ENCODE measurements at places on chromosomes 4 and X.

DNA sequence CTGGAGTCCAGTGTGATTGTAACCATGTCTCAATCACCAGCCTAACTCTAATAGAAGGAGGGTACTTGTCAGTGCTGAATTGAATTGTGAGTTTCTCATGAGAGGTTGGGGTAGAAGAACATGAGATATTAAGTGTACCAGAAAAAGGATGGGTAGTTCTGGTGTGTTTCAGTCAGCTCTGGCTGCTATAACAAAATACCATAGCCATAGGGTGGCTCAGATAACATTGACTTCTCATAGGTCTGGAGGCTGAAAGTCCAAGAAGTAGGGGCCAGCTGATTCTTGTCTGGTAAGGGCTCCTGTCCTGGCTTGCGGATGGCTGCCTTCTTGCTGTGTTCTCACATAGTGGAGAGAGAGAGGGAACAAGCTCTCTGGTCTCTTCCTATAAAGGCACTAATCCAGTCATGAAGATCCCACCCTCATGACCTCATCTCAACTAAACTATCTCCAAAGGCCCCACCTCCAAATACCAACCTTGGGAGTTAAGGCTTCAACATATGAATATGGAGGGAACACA is 35.6 kb upstream of the STX18 start:
- no peak for DNase-seq

DNA sequence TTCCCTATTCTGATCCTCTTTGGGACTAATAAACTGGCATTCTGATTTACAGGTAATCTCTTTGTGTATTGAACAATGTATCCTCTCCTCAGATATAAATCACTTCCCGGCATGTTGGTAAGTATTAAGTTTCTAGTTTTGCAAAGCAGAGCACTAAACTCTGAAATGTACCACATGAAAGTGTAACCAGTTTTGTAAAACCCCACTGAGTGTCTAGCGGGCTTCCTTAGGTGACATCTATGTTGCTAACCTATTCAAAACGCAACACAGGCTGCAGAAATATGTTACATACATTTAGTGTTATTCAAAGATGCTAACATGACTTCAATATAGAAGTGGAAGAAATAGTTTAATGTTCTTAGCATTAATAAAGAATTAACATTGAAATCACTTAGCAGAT is 25.2 kb downstream of the DNAJB14 start:
- DNase-seq, result no peak

- no peak for DNase-seq
These were observed 94.9 kb downstream of the NXF2 start for GRCh38 chrX:102341867-102342266.

DNA sequence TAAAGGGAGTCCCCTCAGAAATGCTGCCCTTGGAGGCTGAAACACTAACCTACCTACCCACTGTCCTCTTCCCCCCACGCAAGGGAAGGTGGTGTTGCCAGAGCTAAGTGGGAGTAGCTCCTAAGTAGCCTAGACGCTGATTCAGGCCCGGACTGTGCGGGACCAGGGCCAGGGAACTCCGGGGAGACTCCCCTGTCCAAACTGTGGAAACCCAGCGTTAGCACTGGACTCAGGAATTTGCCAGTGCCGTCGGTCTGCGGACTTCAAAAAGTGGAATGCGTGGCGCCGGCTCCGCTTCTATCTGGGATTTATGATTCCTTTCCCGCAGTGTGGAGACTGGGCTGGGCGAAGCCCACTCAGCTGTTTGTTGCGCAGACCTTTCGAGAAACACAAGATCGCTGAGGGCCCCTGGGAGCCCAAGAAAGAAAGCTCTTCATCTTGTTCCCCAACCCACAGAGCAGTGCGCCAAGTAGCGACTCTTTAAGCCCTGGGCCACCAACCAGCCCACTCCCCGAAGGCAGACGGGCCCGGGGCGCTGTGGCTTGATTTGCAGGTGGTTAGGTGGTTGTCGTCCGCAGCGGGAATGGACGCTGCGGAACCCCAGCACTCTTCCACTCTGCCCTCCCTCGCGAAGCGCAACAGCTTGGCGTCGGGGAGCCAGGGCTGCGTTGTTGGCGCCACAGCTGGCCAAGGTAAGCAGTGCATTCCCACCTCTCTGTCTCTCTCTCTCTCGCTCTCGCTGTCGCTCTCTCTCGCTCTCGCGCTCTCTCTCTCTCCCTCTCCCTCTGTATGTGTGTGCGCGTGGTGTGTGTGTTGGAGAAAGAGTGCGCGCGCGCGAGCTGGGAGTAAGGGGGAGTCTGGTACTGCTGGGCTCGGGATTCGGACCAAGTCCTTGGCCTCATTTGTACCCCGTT is 2.0 kb downstream of the TMEM255A start:
- DNase-seq, result peak; percentile 60

DNA sequence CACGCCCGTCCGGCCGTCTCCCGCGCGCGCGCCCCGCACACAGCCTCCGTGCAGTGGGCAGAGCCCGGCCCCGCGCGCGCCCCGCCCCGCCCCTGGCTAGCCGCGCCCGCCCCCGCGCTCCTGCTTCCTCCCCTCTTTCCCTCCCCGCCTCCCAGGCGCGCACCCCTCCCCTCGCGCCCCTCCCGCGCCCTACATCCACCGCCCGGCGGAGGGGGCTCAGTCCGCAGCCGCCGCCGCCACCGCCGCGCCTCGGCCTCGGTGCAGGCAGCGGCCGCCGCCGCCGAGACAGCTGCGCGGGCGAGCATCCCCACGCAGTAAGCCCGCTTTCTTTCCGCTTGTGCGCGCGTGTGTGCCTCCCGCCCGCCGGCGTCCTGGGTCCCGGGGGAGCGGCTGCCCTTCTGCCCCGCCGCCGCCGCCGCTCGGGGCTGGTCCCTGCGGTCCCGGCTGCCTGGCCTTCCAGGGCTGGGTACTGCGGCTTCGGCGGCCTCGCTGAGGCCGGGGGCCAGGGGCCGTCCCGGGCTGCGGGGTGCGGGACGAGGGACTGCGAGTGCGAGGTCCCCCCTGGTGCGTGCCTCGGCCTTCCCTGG is at the start of gene FHL1:
Gene FHL1, plus strand, starts transcription at position 219 of the 587 bp plus-strand sequence.
- no peak for DNase-seq

- no peak for DNase-seq
These were observed 378.9 kb downstream of the PPP1R2C start for GRCh38 chrX:42398967-42399631.

GRCh38 chr4:141705747-141706377 is 69.5 kb downstream of the IL15 start:
- DNase-seq, result no peak

GRCh38 chr4:76620723-76621468 is 185.9 kb downstream of the SHROOM3 start:
- peak; percentile 70 for DNase-seq

DNA sequence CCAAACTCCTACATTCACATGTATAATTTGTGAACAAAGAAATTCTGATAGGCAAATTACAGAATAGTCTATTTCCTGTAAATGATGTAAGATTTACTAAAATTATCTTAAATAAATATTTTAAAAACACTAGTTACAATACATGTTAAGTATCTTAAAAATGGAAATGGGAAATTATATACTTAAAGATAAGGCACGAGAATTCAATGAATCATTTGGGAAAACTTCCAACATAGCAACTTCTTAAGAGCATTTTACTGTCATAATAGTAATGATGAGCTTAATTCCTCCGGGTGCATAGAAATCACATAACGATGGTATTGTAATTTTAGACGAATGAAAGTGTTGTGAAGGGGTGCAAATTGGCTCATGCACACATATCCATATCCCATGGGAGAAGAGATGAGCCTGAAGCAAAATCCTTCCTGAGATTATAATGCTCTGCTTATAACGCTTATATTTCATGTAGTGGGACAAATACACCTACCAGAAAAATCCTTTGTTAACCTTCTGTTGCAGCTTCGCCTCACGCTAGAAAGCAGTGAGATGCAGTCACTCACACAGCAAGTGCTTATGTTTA is 873.5 kb downstream of the PDHA2 start:
- DNase-seq, result no peak

GRCh38 chr4:102139932-102140331 is 205.3 kb downstream of the SLC39A8 start:
- no peak for DNase-seq

- DNase-seq, result peak; percentile 66
These were observed 28.1 kb downstream of the BEX3 start for GRCh38 chrX:103404231-103405008.

All from NCI-H510A treated with DMSO at 0.1 percent for 48 hours (cell line).